ENCODE measurements at places on chromosomes 6 and 20. TPM values are rescaled to one million over a fixed set of nuclear protein-coding genes. Genes with fewer than 3 reads are reported as not detected.

DNA sequence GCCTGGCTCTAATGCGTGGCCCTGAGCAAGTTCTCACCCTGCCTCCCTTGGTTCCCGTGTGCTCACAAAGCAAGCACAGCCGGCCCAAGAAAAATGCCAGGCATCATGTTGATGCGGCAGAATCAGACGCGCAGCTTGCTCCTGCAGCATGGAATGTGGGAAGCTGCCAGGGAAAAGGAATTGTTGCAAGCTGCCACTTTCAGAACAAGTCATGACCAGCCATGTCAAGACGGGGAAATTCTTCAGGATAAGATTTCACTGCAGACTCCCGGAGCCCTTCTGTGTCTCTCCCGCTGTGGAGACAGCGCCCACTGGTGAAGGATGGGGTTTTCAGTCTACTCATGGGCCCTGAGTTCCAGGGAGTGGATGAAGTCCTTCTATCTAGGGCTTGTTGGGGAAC is 4.6 kb downstream of the DACT2 start:
- H3K4me3 ChIP-seq: no peak overlapping the region
- no peaks in the 10 kb centered on the region for H3K36me3 ChIP-seq
- DNase-seq: no peak

The REM1 gene
- 1.2 TPM for total RNA-seq

DNA sequence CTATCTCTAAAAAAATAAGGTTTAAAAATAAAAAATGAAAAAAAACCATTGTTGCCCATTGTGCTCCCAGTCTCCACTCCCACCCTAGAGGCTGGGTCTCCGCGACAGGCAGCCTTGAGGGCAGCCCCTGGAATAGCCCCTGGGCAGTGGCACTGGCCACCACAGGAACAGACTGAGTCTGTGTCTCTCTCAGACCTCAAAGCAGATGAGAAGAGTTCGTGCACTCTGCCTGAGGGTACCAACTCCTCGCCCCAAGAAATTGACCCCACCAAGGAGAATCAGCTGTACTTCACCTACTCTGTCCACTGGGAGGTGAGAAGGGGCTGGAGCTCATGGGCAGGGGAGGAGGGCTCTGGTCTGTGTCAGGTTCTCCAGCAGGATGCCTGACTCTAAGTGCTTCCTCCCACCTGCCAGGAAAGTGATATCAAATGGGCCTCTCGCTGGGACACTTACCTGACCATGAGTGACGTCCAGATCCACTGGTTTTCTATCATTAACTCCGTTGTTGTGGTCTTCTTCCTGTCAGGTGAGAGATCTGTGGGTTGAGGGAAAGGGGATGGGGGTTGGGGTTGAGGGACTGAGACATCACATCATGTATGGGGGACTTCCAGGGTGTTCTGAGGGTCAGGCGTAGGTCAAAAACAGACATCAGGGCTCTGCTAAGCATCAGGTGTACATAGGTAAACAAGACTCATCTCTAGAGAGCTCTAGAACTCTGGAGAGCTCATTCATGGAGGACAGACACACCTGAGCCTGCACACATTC is 35.6 kb downstream of the TM9SF4 start:
- no peaks in the 10 kb centered on the region for H3K4me1 ChIP-seq
- H3K27ac ChIP-seq: no peak overlapping the region
- H3K27me3 ChIP-seq: no peaks in the 10 kb centered on the region
- DNase-seq: no peak

- DNase-seq: no peak
- no peaks in the 10 kb centered on the region for H3K36me3 ChIP-seq
- H3K27ac ChIP-seq: no peak overlapping the region
- H3K27me3 ChIP-seq: no peaks in the 10 kb centered on the region
- no peak overlapping the region for H3K4me3 ChIP-seq
- no peaks in the 10 kb centered on the region for H3K4me1 ChIP-seq
Observed at GRCh38 chr6:132140189-132140588, 189.0 kb upstream of the CCN2 start.

DNA sequence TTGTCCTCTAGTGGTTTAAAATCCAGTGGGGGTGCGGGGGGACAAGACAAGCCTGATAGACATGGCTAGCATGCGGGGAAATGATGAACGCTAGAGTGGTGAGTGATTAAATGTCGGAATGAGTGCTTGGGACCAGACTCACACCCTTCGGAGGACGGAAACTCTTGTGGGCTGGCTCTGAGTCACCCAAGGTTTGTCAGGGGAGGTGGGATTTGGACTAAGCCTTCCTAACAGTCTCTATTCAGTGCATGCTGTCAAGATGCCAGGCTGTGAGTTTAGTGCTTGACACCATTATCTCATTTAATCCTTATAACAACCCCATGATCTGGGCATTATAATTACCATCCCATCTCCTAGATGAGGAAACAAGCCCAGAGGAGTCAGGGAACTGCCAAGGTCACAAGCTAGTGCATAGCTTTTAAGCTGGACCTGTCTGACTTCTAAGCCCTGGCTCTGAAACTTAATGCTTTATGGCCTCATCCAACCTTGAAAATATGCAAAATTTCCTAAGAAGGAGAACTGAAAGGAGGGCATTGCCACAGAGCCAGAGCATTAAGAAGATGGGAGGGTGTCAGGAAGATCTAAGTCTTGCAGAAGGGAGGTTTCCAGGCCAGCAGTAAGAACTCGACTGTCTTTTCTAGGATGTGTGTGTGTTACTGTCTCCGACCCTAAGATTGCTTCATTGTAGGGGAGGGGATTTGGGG is 168.7 kb upstream of the LRFN2 start:
- no peak overlapping the region for H3K4me3 ChIP-seq
- H3K36me3 ChIP-seq: no peaks in the 10 kb centered on the region
- H3K27ac ChIP-seq: no peak overlapping the region
- DNase-seq: no peak
- no peaks in the 10 kb centered on the region for H3K4me1 ChIP-seq

DNA sequence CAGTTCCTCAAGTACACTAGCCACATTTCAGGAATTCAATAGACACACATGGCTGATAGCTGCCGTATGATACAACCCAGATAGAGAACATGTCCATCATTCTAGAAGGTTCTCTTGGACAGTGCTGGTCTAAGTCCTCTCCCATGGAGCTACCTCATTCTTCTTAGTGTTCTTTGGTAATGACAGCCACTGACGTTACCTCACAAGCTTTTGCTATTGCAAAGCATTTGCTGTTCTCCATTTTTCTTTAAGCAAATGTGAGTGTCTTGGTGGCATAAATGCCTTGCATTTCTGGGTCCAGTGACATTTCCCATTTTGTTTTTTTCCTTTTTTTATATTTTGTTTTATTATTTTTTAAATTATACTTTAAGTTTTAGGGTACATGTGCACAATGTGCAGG is 8.3 kb upstream of the CEBPB start:
- H3K27me3 ChIP-seq: no peaks in the 10 kb centered on the region
- H3K4me3 ChIP-seq: no peak overlapping the region
- H3K36me3 ChIP-seq: no peaks in the 10 kb centered on the region
- H3K27ac ChIP-seq: no peak overlapping the region

The FOXQ1 gene
- not detected for total RNA-seq

The FOXF2 gene
- 0.31 TPM for total RNA-seq

The DNPH1 gene
- total RNA-seq: 87.6 TPM

DNA sequence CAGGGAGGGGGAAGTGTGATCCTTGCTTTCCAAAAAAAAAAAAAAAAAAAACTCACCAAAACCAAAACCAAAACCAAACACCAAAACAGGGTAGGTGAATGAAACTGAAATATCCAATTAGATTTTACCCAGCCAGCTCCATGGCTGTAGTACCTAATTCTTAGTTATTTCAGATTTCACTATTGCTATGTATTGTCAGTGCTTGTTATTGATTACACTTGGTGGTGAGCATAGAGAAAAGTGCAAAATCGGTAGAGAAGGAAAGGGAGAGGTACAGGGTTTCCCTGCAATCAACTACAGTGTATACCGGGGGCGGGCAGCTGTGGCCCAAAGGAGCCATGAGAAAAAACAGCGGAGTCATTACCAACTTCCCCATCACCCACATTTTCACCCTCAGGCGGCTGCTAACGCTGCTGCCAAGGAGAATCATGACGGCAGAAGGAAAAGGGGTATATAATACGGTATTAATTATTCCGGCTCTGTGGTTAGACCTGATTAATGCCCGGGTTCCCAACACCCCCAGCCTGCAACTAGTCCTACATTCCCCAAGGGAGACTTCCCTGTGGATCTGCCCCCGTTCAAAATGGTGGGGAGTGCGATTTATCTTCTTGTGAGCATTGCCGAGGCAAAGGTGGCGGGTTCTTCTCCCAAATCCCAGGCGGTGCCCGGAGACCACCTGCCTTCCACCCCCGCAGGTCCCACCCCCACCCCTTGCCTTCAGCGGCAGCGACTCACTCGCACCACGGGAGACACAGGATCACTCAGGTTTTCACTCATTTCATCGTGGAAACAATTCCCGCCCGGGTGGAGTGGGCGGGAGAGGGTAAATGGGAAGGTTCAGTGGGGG is at the start of gene C6orf62:
TSS of gene C6orf62 (minus strand) at position 30 of the 847 bp plus-strand sequence. CDS start 486 bp downstream, outside the sequence.
- H3K4me1 ChIP-seq: peaks cover 50% of the 10 kb centered on the region
- DNase-seq: no peak
- peak within 1 kb of the TSS; percentile 91 for H3K4me3 ChIP-seq
- no peaks in the 10 kb centered on the region for H3K27me3 ChIP-seq
- H3K36me3 ChIP-seq: no peaks in the 10 kb centered on the region

The HLA-DRA gene
- 52.8 TPM for total RNA-seq

DNA sequence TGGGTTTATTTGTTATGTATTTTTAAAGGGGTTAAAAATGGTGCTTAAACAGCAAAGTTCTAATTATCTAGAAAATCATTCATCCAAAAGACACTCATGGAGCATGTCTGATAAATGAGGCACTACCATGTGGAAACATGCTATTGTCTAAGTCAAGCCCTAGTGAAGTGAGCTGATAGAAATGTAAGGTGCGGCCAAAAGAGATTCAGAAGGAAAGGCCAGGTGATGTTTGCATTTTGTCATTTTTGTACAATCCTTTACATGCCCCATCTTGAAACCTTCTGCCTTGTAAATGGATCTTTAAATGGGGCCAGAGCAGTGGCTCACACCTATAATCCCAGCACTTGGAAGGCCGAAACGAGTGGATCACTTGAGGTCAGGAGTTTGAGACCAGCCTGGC is 77.3 kb downstream of the PLCG1 start:
- peaks cover 9% of the 10 kb centered on the region for H3K4me1 ChIP-seq
- no peaks in the 10 kb centered on the region for H3K27me3 ChIP-seq
- no peak overlapping the region for H3K4me3 ChIP-seq
- no peak overlapping the region for H3K27ac ChIP-seq
- no peaks in the 10 kb centered on the region for H3K36me3 ChIP-seq

The CENPW gene
- total RNA-seq: 1.6 TPM

The ARHGAP40 gene
- not detected for total RNA-seq

- DNase-seq: no peak
- no peaks in the 10 kb centered on the region for H3K4me1 ChIP-seq
- no peak overlapping the region for H3K4me3 ChIP-seq
- H3K27me3 ChIP-seq: no peaks in the 10 kb centered on the region
- peak overlapping the region; percentile 27 for H3K27ac ChIP-seq
- H3K36me3 ChIP-seq: no peaks in the 10 kb centered on the region
Observed at GRCh38 chr6:13761361-13762036, 49.9 kb upstream of the RANBP9 start.

The SEMG1 gene
- not detected for total RNA-seq

GRCh38 chr6:15521582-15521981 is 141.2 kb downstream of the DTNBP1 start:
- H3K36me3 ChIP-seq: peaks cover 23% of the 10 kb centered on the region
- no peak overlapping the region for H3K4me3 ChIP-seq
- DNase-seq: no peak
- peaks cover 7% of the 10 kb centered on the region for H3K4me1 ChIP-seq

DNA sequence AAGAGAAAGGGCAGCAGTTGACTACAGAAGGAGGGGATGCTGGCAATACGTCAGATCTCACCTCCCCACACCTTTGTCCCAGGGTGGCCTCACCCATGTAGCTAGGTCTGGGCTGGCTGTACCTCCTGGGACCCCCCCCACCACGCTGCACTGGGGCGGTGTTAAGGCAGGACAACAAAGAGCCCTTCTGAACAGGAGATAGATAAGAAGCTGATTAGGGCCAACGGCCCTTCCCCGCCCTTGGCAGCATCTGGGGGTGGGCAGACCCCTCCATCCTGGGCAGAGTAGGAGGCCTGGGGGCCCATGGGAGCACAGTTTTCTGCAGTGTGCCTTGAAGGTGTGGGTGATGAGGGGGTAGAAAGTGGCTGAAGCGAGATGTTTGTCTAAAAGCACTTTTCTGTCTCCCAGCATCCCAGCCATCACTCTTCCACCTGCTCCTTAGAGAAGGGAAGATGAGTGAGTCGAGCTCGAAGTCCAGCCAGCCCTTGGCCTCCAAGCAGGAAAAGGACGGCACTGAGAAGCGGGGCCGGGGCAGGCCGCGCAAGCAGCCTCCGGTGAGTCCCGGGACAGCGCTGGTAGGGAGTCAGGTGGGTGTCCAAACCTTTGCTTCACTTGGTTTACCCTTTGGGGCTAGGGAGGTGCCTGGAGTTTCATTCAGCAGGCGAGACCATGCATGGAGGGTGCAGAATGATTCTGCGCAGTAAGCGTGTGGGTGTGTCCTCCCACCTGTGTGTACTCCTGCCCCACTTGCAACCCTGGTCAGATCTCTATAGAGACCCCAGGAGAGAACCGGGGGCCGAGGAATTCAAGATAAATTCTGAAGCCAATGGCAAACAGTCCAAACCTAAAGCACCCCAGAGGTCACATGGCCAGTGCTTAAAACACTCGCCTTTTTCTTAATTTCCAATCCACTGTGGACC is 3.9 kb downstream of the HMGA1 start:
- H3K4me1 ChIP-seq: peaks cover 21% of the 10 kb centered on the region
- peaks cover 18% of the 10 kb centered on the region for H3K36me3 ChIP-seq
- H3K4me3 ChIP-seq: no peak overlapping the region
- H3K27me3 ChIP-seq: no peaks in the 10 kb centered on the region
- H3K27ac ChIP-seq: no peak overlapping the region

- DNase-seq: no peak
- H3K36me3 ChIP-seq: no peaks in the 10 kb centered on the region
- H3K4me3 ChIP-seq: no peak overlapping the region
- H3K27me3 ChIP-seq: no peaks in the 10 kb centered on the region
- H3K27ac ChIP-seq: no peak overlapping the region
Observed at GRCh38 chr6:26524722-26525370, 13.3 kb upstream of the HMGN4 start.

The TMEM244 gene
- total RNA-seq: not detected

DNA sequence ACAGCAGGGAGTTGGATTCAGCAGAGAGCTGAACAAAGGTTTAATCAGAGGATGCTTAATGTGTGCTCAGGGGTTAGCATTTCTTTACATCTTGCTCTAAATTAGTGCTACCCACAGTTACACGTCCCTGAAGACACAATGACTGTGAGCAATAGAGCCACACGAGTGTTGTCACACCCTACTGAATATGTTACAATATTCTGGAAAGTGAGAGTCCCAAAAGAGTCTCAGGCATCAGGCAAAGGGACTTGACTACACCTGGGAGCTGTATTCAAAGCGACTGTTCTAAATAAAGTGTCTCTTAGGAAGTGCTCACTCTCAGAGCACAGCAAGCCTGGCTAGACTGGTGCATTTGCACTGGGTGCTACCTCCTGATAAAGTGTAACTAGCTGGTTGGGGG is 108.7 kb downstream of the GRM4 start:
- no peaks in the 10 kb centered on the region for H3K36me3 ChIP-seq
- H3K27ac ChIP-seq: no peak overlapping the region

- no peaks in the 10 kb centered on the region for H3K4me1 ChIP-seq
- H3K27me3 ChIP-seq: peaks cover 30% of the 10 kb centered on the region
- no peak for DNase-seq
- no peaks in the 10 kb centered on the region for H3K36me3 ChIP-seq
- H3K4me3 ChIP-seq: no peak overlapping the region
- no peak overlapping the region for H3K27ac ChIP-seq
Observed at GRCh38 chr6:45664707-45665106, 287.0 kb upstream of the SUPT3H start.

GRCh38 chr6:71402096-71402495 is 113.5 kb downstream of the OGFRL1 start:
- peak overlapping the region; percentile 42 for H3K27ac ChIP-seq
- H3K4me1 ChIP-seq: peaks cover 54% of the 10 kb centered on the region
- no peaks in the 10 kb centered on the region for H3K27me3 ChIP-seq
- H3K36me3 ChIP-seq: no peaks in the 10 kb centered on the region
- H3K4me3 ChIP-seq: no peak overlapping the region
